ENCODE measurements at places on chromosomes 7 and 10.
A peak's percentile ranks its signal among the peaks of the same experiment; 100 is the strongest.

DNA sequence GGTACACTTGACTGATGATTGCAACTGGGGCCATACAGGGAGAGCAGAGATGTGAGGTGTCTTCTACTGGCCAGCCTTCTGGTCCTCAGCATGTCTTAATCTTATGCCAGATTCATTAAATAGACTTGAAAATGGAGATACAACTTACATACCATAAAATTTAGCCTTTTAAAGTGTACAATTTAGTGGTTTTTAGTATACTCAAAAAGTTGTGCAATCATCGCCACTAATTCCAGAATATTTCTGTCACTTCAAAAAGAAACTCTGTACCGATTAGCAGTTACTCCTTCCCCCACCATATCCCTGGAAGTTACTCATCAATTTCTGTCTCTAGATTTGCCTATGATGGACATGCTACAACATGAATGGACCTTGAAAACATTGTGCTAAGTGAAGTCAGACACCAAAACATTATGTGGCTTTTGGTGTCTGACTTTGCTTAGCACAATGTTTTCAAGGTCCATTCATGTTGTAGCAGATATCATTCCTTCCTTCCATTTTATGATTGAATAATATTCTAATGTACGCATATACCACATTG lies 53.0 kb downstream of the SH2D4B start:
- no peak for DNase-seq

DNA sequence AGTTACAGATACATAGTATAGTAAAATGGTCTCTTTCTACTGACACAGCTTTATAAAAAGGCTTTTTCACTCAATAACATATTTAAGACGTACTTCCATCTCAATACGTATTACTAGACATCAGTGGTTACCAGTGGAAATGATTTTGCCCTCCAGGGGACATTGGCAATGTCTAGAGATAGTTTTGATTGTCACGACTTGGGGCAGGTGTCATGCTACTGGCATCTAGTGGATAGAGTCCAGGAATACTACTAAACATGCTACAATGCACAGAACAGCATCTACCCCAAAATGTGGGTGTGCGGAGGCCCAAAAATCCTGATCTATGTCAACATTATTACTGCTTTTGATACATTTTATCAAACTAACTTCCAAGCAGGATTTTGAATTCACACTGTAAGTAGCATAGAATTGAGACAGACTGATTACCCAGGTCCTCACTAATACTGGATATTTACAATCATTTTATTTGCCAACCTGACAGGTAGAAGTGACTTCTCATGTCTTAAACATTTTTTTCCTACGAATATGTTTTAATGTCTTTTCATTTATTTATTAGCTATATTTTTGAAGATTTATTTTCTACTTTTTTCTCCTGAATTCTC lies 53.8 kb downstream of the HGF start:
- DNase-seq: peak; percentile 51

DNA sequence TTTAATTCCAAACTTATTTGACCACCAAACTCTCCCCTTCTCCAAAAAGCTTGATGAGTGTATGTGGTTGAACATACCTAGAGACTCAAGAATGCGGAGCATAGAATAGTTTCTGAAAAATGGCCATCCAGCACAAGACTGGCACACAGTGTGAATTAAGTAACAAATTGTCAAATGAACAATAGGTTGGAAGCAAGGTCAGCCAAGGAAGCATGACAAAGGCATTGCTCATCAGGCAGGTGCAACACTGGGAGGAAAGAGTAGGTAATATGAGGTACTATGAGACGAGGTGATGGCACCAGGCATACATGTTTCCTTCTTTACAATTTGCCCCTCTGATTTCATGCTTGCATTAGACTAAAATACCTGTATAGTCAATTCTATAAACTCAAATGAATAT lies 73.7 kb downstream of the DKK1 start:
- DNase-seq: no peak

GRCh38 chr7:2866601-2867000 lies 22.5 kb upstream of the GNA12 start:
- no peak for DNase-seq

GRCh38 chr7:10924370-10924769 lies 49.3 kb upstream of the PHF14 start:
- no peak for DNase-seq

GRCh38 chr7:18638594-18639452 lies 143.3 kb downstream of the HDAC9 start:
- no peak for DNase-seq
